Inflammatory macrophage treated with lipopolysaccharide for 1 hour (primary cell): ENCODE measurements at places on chromosomes 6 and 20.

DNA sequence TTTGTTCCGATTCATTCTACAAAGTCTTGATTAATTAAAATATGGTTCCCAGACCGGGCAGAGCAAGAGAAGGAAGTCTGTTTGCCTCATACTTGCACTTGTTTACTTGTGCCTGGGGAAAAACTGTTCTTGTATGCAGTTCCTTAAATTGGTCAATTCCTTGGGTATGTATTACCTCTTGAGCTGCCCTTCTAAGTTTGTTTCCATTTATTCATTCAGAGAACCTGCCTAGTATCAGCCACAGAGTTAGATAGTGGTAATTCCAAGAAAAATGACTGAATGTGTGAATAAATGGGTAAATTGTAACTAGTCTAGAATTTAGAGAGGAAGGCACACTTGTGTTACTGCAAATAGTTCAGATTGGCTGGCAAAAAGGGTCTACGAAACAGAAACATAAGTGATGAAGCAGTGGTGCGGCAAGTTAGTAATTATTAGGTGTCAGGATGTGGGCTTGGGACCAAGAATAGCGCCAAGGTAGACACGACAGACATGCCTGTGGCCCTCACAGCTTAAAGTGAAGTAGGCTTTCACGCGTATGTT, 525 bp upstream of the MAK start:
- DNase-seq, result no peak

- no peak for DNase-seq
Observed at GRCh38 chr6:71544028-71544427, 255.4 kb downstream of the OGFRL1 start.

- no peak for DNase-seq
Observed at GRCh38 chr6:169165561-169166300, 87.9 kb downstream of the THBS2 start.

DNA sequence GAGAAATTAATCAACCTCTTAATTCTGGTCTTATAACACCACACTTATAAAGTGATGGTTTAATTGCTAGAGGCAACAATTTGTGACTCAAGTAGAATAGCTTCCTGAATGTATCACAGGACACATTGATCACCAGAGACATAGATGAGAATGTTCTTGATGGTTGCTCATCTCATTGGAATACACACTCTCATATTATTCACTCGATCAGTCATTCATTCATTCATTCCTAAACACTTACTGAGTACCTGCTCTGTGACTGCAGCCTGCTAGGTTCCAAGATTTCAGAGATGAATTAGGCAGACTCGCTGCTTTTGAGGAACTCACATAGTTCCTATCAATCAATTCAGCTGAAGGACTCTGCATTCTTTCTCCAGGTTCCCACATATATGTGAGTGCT, 365.1 kb upstream of the SOX4 start:
- DNase-seq, result no peak
